ENCODE measurements at places on chromosomes 6 and 20.

GRCh38 chr20:52959125-52959524 lies 13.0 kb upstream of the TSHZ2 start:
- DNase-seq, result peak; percentile 97

DNA sequence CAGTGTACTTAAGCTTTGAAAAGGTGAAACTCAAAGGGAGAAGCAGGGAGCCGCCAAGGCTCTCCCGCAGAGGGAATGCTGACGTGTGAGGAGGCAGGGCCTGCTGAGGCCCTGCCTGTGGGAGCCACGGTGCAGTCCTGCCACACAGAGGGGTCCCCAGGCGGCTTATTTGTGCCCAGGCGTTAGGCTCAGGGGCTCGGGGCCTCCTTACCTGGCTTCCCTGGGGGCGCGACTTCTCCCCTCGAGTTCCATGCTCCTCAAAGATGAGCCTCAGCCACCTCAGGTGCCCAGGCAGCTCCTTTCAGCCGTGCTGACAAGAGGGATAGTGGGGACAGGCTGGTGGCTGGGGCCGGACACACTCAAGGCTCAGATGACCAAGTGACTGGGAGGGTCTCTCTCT lies 2.2 kb upstream of the KIF25 start:
- no peak for DNase-seq

GRCh38 chr6:133341607-133342158 lies 100.5 kb downstream of the EYA4 start:
- DNase-seq, result peak; percentile 75

DNA sequence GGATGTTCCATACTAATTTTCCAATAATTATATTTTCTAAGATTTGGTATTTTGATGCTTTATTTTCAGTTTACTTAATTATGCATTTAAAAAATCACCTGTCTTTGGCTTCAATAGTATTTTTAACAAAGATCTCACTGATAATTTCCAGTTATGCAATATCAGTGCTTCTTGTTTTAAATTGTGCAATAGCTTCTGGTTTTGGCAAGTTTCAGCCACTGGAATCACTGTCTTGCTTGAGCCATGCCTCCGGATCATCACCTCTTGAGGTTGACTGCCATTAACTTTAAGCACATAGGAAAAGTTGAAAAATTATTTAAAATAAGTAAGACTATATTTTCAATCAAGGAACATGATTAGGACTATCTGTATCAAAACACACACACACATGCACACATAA lies 1242.1 kb downstream of the HACE1 start:
- DNase-seq, result no peak

DNA sequence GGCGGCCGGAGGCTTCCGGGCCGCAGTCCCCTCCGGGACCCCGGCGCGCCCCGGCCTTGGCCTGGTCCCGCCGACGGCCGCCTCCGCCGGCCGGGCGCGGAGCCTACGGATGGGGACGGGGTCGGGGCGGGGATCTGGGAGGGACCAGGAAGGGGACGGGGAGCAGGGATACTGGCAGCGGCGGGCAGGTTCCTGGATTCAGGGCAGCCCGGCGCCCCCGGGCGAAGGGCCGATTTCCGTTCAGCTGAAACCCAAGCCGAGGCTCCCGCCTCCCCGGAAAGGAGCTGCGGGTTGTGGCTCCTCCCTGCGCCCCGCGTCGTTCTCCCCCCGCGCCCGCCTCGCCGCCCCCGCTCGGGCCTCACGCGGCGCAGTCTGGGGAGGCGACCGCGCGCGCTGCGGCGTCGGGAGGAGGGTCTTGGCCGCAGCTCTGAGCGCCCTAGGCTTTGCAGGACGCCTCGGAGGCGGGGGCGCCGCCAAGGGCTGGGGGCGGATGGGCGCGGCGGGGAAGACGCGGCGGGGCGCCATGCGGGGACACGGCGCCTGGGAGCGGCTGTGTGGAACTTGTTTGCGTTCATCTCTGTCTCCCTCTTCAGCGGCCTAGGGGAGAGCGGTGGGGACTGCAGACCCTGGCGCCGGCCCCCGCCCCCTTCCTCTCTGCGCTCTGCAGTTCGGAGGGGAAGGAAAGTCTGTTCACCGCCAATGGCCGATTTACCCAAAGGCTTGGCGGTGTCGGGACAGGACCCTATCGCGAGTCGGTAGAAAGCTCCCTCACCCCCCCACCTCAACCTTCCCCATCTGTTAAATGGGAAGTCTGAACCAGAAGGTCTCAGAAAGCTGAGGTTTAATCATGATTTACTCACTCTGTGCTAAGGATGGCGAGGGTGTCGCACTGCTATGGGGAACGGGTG lies 22.7 kb upstream of the TMEM181 start:
- peak; percentile 82 for DNase-seq

- no peak for DNase-seq
Measured at GRCh38 chr6:167963589-167964057, 33.8 kb upstream of the KIF25 start.

GRCh38 chr6:6411115-6411514 lies 90.7 kb upstream of the F13A1 start:
- DNase-seq, result no peak

- no peak for DNase-seq
Measured at GRCh38 chr6:13682346-13682745, 29.3 kb downstream of the RANBP9 start.

DNA sequence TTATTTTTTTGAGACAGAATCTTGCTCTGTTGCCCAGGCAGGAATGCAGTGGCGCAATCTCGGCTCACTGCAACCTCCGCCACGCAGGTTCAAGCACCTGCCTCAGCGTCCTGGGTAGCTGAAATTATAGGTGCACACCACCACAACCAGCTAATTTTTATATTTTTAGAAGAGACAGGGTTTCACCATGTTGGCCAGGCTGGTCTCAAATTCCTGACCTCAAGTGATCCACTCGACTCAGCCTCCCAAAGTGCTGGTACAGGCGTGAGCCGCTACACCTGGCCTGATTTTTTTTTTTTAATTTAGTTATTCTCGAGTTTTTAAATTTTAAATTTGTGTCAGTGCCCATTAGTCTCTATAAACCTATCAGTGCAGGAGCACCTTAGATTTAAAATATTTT lies 24.4 kb downstream of the ZNF133 start:
- DNase-seq, result no peak

DNA sequence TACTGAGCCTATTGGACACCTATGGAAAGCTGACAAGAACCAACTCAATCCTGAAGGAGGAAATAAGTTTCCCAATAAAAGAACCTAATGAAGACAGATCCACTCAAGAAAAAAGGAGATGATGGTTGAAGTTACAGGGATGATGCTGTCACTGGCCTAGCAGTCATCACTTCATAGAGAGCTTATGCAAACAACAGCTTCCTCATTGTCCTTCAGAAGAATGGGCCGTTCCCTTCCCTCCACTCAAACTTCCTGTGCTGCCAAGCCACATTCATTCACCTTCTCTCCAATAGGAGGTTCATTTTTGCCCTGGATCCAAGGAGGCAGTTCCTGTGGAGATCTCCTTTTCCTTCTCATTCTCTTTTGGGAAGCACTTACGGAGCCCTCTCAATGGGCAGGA lies 13.8 kb upstream of the PM20D2 start:
- no peak for DNase-seq

DNA sequence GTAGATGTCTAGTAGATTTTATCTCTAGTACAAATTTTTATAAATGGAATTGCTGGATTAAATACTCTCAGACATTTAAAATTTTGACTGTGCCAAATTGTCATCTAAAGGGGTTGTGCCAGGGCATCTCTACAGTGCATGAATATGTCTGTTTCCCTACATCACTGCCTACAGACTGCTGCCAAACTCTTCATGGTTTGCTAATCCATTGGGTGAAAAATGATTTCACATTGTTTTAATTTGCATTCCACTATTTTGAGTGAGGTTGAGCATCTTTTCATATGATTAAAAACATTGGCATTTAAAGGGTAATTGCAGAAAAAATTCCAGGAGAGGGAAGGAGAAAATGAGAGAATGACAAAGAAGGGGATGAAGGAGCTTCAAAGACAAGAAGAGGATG lies 267.7 kb upstream of the RNF24 start:
- DNase-seq, result no peak

- no peak for DNase-seq
Measured at GRCh38 chr6:3409699-3410384, 47.0 kb downstream of the SLC22A23 start.

- DNase-seq, result peak; percentile 58
Measured at GRCh38 chr6:12748815-12749521, 32.4 kb downstream of the PHACTR1 start.

DNA sequence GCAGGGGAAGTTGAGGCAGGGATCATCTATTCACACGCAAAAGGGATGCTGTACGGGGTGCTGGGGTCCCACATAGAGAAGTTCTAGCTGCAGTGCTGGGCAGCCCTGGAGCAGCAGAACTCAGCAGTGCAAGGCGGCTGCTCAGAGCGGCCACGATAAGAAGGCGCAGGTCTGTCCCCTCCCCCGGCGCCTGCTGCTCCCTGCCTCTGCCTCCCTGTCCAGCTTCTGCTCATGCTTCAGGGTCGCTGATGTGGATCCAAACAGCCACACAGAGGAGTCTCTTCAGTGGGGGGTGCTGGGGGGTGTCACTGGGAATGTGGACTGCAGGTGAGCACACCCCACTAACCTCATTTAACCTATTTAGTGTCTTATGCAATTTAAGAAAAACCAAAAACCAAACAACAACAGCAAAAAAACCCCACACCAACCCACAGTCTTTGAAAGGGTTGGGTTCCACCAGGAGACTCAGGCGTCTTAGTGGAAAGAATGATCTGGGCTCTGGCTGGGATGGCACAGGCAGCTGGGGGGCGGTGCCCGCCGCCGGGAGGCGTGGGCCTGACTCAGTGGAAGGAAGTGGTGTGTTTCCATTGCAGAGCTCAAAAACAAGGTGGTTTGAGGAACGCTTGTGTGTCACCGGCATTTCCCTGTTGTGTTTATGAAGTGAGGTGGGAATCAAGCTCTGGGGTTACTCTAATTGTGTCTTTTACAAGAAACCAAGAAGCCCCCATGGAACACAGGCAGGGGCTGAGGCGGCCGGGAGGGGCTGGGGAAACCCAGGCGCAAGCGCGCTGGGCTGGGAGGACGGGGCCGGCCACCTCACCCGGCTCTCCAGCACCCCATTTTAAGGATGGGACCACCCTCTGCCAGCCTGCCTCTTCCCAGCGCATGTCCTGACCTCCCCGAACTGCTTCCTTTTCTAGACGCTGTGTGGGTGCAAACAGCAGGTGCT lies 55.1 kb downstream of the IRF4 start:
- no peak for DNase-seq

DNA sequence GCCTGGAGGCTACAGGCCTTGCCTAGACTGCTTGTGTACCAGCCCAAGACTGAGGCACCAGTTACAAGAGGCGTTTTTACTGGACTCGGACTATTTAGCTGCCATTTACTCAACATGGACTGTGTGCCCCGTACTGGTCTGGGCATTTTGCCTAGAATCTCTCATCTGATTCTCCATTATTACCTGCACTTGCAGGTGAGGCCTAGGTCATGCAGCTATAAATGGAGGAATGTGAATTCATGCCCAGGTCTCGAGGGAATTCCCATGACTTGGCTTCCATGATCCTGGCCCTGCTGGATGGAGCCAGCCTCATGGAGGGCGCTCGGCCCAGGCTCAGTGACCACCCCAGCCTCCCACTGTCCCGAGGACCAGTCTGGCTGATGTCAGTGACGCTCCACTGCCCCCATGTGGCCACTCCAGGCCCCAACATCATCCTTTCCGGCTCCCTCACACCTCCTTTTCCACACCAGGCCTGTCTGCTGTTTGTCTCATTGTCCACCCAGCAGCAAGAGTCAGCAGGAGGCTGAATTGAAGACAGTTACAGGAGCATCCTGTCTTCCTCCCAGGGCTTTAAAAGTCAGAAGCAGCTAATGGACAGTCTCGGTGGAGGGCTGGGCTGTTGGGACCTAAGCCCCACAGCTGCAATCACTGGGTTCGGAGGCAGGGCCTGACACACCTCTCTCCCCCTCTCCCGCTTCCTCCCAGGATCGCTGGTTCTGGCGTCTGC lies 8.7 kb downstream of the MMP24OS start:
- peak; percentile 27 for DNase-seq

DNA sequence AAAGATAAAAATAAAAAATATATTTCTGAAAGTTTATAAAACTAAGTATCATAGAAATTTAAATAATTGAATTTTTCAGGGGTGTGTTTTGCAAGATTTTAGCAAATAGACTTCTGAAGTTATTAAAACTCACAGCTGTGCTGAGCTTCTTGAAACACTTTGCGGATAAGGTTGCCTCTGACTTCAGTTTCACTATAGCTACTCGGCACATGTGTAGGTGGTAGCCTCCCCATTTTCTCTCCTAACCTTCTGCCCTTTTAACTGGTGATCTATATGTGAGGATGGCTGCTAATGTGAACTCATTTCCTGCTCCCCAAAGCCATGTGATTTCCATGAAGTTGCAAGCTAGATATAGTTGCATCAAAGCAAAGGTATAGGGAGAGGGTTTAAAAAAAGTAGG lies 129.3 kb upstream of the STMND1 start:
- no peak for DNase-seq

GRCh38 chr6:121826156-121826810 lies 390.8 kb downstream of the GJA1 start:
- DNase-seq, result no peak

GRCh38 chr6:131890091-131890490 lies 61.1 kb downstream of the CCN2 start:
- no peak for DNase-seq

- DNase-seq, result no peak
Measured at GRCh38 chr6:35363293-35363750, 21.0 kb downstream of the PPARD start.

DNA sequence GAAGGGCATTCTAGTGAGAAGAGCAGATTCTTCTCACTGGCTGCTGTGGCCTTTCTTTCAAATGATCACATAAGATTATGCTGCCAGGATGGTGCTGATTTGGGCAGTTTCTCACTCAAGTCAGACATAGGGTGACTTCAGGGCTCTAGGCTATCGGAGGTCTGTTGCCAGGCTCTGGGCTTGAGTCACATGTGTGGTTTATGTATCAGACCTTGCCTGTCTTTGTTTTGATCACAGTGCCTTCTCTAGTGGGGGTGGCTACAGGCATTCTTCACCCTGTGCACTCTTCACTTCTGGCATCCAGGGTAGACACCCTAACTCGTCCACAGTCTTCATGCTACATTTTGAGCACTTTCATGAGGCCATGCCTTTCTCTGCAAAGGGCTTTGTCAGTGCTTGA lies 823.7 kb upstream of the MAN1A1 start:
- no peak for DNase-seq

DNA sequence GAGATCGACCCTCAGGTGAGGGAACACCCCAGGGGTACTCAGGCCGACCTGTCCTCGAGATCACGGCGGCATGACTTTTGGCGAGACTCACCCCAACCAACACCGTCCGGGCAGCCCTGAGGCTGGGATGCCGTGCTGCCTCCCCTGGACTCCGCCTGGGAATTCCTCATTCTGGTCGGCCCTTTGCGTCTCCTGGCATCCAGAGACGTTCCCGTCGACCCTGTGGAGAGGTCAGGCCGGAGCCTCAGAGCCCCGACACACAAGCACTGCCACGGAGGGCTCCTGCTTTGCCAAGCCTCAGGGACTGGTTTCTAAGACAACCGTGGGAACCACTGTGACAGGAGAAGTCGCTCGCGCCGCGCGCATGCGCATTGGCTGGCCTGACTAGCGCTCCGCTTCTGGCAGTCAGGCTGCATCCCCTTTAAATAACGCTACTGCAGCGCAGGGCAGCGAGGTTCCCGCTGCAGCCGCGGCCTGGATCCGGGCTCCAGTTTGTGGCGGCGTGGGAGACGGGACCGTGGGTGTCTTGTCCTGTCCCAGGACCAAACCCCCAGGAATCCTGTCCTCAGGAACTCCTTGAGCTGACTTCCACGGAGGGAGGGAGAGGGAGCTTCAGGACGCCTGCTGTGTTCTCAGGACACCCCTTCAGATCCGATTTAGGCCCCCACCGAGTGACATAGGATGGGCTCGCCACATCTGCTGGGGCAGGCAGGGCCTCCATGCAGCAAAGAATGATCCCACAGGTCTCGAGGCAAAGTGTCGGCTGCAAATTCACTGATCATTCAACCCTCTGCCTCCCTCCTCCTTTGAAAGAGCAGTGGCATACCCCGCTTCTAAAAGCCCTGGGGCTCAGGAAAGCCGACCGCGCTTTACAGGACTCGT lies 163.2 kb upstream of the ZNF337 start:
- DNase-seq, result peak; percentile 70

Measured in NCI-H1092 treated with DMSO at 0.1 percent for 48 hours (cell line).